ENCODE measurements at places on chromosomes 2 and 18. TPM values are rescaled to one million over a fixed set of nuclear protein-coding genes. Genes with fewer than 3 reads are reported as not detected.
A peak's percentile ranks its signal among the peaks of the same experiment; 100 is the strongest.

- DNase-seq, result no peak
These were observed 195.1 kb upstream of the LRP1B start for GRCh38 chr2:142325870-142326269.

Gene TLX2
- total RNA-seq, result 0.26 TPM

DNA sequence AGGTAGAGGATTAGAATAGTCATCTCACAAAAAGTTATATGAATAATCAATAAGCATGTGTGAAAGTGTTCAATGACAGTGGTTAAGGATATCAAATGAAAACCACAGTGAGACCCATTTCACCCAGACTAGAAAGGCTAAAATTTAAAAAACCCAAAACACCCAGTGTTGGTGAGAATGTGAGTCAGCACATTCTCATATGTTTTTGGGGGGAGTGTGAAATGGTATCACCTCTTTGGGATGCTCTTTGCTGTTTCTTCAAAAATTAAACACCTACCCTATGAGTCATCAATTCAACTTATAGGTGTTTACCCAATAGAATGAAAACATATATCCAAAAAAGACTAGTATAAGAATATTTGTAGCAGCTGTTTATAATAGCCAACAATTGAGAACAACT, 69.8 kb downstream of the MAP3K20 start:
- DNase-seq, result no peak

- DNase-seq, result no peak
These were observed 66.0 kb downstream of the NOL10 start for GRCh38 chr2:10623776-10624175.

Gene GRHL1
- 4.7 TPM for total RNA-seq

DNA sequence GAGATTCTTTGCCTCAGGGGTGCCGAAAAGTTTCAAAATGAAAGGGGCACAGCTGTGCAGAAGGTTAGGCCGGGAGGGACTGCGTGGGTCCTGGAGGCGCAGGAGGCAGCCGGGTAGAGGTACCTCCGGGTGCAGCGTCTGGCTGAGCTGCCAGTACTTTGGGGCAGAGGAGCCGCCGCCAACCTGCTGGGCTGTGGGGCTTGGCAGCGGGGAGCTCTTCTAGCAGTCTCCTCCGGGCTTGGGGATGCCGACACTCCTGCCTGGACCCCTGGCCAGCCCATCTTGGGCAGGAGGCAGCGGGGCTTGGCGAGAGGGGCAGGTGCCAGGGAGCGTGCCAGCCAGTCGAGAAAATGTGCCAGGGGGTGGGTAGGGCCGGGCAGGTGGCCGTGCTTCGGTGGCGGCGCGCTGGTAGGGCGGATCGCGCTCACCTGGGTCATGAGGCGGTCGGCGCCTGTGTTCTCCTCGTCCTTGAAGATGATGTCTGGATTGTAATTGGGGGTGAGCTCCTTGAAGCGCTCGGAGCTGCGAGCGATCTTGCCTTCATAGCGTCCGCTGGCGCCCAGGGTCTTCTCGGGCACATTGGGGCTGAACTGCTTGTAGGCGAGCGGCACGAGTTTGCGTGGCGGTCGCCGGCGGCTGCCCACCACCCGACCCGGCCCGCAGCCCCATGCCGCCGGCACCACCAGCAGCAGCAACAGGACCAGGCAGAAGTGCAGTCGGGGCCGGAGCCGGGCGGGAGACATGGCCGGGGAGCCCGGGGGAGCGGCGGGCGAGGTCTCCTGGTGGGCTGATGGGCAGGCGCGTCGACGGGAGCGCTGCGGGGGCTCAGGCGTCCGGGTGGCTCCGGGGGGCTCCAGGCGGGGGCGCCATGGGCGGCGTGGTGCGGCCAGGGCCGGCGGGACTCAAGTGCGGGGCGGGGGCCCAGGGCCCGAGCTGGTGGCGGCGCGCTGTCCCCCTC, 717 bp downstream of the IHH start:
- DNase-seq, result peak; percentile 34

DNA sequence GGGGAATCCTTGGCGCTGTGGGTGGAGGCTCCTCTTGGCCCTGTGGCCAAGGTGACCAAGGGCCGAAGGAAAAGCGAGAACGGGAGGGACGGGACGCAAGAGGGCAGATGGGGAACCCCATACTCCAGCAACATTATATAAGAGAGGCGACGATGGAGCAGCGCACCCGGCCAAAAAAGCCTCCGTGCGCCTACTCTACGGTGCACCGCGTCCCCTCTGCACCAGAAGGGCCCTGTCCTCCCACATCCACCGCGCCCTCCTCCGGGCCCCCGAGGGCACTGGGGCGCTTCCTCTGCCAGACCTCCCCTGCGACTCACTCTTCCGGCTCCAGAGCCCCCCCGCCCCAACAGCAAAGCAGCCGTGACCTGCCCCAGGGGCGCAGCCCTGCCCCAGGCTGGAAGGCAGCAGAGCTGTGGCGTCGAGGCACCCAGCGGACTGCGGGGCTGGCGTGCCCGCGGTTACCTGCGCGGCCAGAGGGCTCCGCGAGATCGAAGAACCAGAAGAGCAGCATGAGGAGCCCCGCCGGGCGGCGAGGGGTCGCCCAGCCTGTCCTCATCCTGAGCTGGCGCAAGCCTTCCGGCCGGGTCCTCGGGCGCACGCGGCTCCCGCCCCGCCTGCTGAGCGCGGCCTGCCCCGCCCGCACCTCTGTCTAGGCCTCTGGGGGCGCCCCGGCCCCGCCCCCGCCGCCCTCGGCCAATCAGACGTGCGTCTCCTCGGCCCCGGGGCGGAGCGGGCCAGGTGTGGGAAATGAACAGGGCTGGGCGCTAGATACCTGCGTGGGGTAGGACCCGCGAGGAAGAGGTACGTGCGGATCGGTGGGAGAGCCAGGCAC, 106.3 kb upstream of the CD302 start:
- DNase-seq, result peak; percentile 86

DNA sequence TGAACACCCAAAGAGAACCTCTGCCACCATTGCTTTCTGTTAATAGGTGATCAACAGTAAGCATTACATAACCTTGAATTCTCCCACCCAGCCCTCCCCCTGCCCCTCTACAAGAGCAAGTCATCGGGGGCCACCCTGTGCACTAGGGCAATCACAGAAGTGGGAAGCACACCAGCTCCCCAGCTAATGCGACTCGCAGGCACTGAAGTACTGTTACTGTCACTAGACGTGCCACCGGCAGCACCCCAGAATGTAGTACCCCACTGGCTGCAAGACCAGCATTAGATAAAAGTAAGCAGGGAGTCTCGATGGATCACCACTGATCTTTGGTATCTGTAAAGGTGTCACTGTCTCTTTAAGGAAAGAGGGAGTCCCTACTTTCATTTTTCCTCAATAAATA, 167.6 kb downstream of the FAM210A start:
- DNase-seq, result no peak

DNA sequence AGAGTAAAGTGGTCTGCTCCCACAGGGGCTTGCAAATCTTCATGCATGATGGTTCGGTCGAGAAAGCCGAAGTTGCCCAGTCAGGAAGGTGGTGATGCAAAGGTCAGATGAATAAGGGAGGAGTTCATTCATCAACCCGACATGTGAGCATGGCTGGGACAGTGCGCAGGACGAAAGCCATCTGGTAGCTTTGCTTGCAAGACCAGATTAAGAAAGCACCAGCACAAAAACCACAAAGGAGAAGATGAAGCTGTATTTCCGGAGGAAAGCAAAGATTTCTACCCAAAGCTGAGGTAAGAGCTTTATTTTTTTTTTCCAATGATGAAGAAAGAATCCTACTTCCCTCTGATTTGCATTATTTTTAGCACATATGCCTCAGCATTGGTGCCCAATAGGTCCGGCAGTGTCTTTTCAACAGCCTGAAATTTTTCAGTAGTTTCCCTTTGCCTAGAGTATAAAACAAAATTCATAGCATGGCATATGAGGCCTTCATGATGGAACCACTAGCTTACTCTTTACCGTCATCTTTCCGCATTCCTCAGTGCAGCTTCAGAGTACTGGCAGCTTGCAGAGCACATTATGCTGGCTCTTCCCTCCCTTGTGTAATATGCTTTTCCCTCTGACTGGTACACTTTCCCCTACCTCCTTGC, 112.0 kb upstream of the THOC1 start:
- DNase-seq, result no peak

Gene SCN2A
- total RNA-seq, result 0.39 TPM

Gene ABHD1
- total RNA-seq, result 0.62 TPM

GRCh38 chr2:190396271-190396670, 11.9 kb upstream of the MFSD6 start:
- DNase-seq, result no peak

DNA sequence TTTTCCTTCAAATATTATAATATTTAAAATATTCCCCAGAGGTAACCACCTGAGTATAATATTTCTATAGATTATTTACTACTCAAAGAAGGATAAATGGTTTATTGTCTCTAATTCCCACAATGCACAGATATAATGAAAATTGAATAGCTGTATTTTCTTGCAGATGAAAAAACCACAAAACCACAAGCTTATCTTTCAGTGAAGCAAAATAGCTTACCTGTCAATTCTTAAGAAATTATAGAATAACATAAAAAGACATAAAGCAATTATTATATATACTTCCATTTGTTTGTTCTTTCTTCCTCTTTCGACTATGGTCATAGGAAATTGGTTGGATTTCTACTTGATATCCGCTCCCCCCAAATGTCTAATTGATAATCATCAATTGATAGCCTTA, 98.8 kb downstream of the BARD1 start:
- DNase-seq, result no peak

Gene EIF2AK3
- 16.3 TPM for total RNA-seq

Gene MATN3
- 9.1 TPM for total RNA-seq

DNA sequence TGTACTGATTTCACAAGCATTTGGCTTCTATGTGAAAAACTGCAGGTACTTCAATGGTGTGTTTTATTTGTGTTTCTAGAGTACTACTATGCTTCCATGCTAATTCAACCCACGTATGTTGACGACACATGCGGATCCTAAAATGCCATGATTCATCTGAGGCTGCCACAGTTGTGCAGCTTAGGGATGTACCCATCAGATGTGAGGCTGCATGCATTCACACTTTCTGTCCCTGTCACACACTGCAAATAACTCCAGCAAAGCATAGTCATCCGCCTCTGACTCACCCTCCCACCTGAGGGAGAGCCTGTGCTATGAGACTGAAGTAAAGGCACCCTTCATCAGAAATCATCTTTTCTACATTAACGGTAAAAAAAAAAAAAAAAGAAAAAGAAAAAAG, 22.1 kb upstream of the SERTAD2 start:
- no peak for DNase-seq

Gene SLC9A4
- total RNA-seq, result 0.11 TPM

- DNase-seq, result no peak
These were observed 21.7 kb downstream of the BIN1 start for GRCh38 chr2:127085317-127085681.

DNA sequence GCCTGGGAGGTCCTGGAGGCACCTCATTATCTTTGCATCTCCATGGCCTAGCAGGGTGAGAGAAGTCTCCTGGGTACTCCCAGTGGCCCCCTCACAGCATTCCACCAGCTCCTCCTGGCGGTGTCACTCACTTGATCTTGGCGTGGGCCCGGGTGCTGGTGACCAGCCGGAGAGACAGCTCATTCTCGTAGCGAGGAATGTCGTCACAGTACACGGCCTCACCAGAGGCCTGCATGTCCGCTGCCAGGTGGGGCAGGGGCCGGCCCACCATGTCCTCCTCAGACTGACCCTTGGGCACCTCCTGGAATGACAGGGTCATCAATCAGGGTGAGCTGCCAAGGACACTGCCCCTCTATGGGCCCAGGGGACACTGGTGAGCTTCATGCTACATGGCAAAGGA, 42.4 kb downstream of the XDH start:
- DNase-seq, result no peak

Gene CLIP4
- 0.39 TPM for total RNA-seq

Gene SLC30A3
- 8.0 TPM for total RNA-seq

- peak; percentile 84 for DNase-seq
These were observed at the start of gene PTPRN for GRCh38 chr2:219309278-219309677. Gene PTPRN, minus strand, starts transcription at chr2:219309401. Its CDS starts 69 bp downstream, at chr2:219309332.

All from WTC11 (cell line).